MG63 (cell line): ENCODE measurements at places on chromosomes 1 and 21. TPM values are rescaled to one million over a fixed set of nuclear protein-coding genes. Genes with fewer than 3 reads are reported as not detected.

PEAR1 gene
- 0.46 TPM in 1 of 2 replicates, not detected in the other for total RNA-seq

EVA1B gene
- total RNA-seq: 1.9 and 7.0 TPM in 2 replicates

SZT2 gene
- total RNA-seq: 2.5 and 4.9 TPM in 2 replicates

SH3BGR gene
- total RNA-seq: 0.35 and 1.0 TPM in 2 replicates

DNA sequence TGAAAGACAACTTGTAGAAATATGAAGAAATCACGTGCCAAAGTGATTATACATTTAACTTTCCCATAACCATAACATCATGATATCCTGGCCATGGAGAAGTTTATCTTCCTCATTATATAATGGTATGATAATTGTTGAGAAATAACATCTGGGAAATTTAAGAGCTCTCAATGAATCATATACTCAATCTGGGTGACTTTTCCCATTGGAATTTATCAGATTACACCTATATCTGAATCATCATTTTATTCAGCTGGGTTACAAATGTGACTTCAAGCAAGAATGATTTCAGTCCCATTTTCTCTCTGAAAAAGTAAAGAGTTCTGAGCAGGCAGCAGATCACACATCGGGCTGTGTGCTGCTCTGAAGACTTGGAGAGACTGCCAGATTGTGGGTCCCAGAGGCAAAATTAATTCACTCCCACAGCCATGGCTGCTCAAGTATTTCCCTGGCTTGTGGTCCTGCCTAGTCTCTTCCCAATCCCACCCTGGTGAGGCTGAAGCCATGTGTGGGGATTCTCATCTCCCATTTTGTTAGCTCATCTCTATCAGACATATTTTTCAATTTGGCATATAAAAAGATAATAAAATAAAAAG lies 278.0 kb downstream of the MRPL39 start:
- DNase-seq: peak; percentile 17

GRCh38 chr1:90925928-90926869 lies 95.6 kb downstream of the ZNF644 start:
- no peak for DNase-seq

- peak; percentile 37 for DNase-seq
Observed at GRCh38 chr1:206651958-206652890, 16.9 kb downstream of the DYRK3 start.

GRCh38 chr21:43866659-43867331 lies 1.8 kb downstream of the AGPAT3 start:
- DNase-seq: peak; percentile 22

- no peak for DNase-seq
Observed at GRCh38 chr1:100348549-100349144, 3.7 kb upstream of the CDC14A start.

DNA sequence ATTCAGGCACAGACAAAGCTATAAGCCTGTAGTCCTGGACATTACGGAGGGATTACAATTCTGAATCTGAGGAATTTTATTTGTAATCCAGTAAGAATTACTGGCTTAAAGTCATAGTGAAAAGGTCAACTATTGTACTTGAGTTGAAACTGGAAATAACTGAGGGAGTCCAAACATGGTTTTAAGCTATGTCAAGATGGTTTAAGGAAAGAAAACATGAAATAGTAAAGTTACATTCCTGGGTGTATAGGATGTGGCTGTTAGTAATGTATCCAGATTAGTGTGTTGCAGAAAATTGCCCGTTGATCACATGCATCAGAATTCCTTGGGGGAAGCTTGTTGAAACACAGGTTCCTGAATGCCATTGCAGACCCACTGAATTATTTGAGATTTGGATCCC lies 124.8 kb upstream of the GORAB start:
- DNase-seq: no peak

GRCh38 chr1:23594927-23595353 lies 35.6 kb upstream of the ID3 start:
- DNase-seq: no peak

DNA sequence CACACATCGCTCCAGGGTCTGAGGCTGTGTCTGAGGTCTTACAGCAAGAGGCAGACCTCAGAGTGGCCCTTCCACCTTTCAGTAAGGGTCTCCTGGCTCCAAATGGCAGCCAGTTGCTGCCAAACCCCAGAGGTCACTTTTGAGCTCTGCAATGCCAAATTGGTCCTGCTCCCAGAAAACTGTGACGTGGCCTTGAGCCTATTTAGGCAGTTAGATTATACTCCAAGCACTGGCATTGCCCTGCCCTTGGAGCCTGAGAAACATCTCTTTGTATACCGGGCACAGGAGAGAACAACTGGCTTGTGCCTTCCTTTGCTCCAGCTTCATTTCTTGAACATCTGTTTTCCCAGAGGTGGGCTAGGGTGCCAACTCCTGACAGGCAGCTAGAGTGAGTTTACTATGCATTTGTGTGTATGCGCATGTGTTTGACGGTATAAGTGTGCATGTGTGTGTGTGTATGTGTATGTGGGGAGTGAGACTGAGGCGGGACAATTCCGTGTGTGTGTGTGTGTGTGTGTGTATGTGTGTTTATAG lies 134.5 kb downstream of the IER5 start:
- no peak for DNase-seq
